ENCODE measurements at places on chromosomes 4 and X.

- DNase-seq = peak; percentile 36
Measured at GRCh38 chrX:101595739-101596419, 21.9 kb downstream of the ARMCX6 start.

DNA sequence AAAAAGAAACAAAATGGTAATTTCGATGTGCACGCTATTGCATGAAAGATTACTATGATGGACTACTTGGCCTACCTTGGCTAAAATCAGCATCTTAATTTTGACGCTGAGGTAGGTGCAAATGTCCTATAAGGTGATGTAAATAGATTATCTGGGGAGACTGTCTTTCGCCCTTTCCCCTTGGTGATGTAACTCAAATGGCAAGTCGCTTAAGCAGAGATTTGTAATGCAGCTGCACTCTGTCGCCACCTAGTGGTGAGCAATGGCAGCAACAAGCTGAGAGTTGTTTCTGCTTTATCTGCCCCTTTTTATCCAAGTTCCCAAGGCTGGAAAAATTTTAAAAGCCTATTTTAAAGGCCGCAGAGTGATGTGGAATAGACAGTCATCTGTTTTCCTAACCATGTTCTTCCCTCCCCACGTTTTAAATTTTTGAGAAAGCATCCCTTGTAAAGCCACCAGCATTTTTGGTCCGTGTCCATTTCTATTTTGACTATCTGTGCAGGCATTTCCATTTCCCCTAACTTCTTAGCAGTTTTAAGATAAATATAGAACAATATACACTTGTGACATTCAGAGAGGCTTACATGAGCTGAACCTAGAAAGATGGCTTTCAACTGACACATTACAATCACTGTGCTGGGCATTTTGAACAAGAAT, 62.4 kb upstream of the PDLIM3 start:
- peak; percentile 70 for DNase-seq

- no peak for DNase-seq
Measured at GRCh38 chr4:151522866-151523519, 114.0 kb downstream of the FHIP1A start.

GRCh38 chr4:122798101-122798500, 28.5 kb upstream of the FGF2 start:
- peak; percentile 14 for DNase-seq

DNA sequence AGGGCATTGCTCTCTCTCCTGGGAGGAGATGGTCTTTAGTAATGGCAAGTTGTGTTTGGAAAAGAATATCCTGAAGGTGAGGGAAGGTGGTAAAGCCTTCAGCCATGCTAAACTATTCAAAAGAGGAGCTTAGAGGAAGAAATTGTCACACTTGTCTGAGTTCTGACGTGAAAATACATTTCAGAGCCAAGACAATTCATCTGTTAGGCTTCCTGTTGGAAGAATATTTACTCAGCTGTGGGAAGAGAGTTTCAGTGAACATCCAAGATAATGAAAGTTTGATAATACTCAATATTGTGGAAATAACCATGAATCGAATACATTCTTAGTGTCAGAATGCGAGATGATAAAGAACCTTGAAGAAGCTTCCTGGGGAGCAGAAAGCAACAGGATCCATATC, 143.3 kb downstream of the GPAT3 start:
- DNase-seq = no peak

DNA sequence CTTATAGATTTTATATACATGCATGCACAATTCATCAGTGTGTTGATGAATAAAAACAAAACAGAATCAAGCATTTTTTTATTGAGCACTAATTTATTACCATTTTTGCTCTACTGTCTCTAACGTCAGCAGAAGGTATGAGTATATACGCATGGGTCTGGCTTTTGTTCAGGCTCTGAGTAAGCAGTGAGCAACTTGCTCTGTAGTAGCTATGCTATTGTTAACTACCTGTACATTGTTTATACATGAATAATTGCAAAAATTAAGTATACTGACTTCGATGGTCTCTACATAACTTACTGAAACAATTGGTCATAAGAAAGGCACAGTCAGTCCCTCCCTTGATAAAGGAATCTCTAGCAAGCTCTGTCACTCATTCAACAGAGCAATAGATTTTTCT, 122.9 kb downstream of the RS1 start:
- DNase-seq = no peak

DNA sequence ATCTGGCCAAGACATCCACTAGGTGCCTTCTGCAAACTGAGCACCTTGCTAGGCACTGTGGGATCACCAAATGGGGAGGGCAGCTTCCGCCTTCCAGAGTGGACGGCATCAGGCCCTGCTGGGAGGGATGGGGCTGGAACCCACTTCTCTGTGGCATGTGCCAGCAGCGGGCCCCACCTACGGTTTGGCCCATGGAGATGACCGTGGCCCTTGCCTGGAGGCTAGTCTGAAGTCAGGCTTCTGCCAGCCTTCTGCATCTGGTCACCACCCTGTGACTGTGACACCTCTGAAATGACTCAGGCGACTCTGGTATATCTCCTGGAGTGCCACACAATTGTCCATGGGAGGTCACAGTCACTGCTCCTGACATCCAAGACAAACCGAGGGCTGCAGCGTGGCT, 7.2 kb downstream of the SSR4 start:
- DNase-seq = no peak

GRCh38 chrX:16828124-16828908, 41.8 kb downstream of the RBBP7 start:
- DNase-seq = peak; percentile 18

GRCh38 chrX:16765594-16765993, 20.7 kb upstream of the TXLNG start:
- no peak for DNase-seq

- no peak for DNase-seq
Measured at GRCh38 chrX:65407157-65407626, 127.4 kb downstream of the LAS1L start.

GRCh38 chrX:39950018-39950688, 147.6 kb downstream of the BCOR start:
- no peak for DNase-seq

DNA sequence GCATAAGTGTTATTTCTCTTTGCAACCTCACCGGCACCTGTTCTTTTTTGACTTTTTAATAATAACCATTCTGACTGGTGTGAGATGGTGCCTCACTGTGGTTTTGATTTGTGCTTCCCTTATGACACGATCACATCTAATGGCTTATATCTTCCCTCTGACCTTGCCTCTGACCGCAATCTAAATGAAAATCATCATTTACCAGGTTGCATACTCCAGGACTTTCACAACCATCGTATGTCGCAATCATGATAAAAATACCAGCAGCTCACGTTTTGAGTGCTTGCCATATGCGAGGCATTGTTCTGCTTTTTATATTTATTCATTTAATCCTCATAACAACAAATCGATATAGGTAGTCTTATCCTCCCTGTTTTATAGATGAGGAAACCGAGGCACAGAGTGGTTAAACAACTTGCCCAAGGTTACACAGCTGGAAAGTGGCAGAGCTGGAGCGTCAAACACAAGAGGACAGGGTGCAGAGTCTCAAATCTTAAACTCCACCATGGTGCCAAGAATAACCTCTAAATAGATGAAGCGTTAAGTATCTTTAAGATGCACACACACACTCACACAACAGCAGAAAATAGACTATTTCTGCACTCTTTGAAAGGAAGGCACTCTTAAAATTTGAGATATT, 102.2 kb downstream of the SEL1L3 start:
- no peak for DNase-seq

- DNase-seq = no peak
Measured at GRCh38 chr4:78735697-78736096, 40.5 kb upstream of the BMP2K start.

DNA sequence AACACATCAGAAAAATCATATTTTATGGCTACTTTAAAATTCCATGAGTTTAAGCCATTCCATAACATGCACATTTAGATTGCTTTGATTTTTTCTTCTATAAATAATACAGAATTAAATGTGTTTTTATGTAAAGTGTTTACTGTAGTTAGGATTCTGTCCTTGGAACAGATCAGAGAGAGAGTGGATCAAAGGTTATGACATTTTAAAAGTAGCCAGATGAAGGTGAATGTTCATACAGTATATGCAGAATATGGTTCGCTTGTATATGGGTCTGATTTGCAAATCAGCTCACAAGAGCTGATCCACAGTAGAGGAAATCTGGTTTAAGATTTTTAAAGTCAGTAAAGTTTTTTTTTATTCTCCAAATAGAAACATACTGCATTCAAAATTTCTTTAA, 7.2 kb upstream of the PALLD start:
- DNase-seq = no peak

DNA sequence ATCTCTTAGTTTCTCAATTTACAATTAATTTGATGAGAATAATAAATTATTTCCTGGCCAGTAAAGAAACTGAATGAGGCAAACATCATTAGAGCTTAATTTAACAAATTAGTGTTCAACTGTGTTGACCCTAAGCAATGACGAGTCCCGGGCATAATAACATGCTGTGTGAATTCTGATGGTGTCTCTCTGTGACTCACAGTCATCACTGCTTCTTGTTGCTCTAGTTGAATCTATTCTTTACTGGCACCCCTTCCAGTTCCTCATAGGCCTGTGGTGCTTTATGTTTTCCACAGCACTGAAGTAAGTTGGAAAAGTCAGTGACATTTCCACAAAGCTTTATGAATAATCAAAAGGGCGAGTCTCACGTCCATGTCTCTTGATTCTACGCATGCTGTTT, 57.7 kb upstream of the SLC7A11 start:
- DNase-seq = no peak

DNA sequence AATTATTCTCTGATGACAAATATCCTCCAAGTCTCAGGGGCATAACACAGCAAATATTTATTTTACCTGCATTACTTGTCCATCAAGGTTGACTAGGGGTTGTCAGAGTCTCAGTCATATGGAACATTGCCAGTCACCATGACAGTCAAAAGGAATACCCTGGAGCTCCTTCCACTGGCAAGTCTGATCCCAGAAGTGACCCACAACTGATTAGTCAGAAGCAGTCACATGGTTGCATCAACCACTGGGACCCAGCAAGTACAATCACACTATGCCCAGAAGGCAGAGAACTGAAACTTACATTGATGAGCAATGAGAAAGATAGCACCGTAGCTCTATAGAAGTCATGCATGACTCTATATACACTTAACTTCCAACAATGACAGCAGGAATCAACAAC, 41.9 kb upstream of the SOD3 start:
- no peak for DNase-seq

DNA sequence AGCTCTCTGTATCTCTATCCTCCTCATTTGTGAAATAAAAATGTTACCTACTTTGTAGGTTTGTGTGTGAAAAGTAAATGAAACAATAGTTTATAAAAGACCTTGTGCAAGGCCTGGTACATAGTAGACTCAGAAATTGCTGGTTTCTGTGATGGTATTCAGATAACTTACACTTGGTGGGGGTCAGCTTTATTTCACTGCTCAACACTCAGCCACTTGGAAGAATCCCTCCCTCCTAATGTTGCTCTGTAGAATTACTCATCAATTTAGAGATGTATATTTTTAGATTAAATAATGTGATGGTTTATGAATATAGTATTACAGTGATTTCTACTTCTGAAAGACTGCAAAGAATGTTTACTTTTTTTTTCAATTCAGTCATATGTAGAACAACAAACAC, 32.7 kb downstream of the SMARCAD1 start:
- DNase-seq = no peak

DNA sequence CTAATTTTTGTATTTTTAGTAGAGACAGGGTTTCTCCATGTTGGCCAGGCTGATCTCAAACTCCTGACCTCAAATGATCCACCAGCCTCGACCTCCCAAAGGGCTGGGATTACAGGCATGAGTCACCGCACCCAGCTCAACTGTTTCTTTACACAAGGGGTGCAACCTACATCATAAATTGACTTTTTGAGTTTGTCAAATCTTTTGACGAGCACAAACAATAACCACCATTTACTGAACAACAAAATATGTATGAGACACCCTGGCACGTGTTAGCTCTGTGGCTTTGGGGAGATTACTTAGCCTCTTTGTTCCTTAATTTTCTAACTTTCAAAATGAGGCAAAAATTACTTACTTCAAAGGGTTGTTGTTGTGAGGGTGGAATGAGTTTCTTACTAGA, 23.5 kb upstream of the SLC34A2 start:
- no peak for DNase-seq

GRCh38 chr4:17336524-17336961, 175.3 kb downstream of the QDPR start:
- peak; percentile 33 for DNase-seq

GRCh38 chr4:44927399-44928380, 201.3 kb upstream of the GNPDA2 start:
- DNase-seq = no peak

DNA sequence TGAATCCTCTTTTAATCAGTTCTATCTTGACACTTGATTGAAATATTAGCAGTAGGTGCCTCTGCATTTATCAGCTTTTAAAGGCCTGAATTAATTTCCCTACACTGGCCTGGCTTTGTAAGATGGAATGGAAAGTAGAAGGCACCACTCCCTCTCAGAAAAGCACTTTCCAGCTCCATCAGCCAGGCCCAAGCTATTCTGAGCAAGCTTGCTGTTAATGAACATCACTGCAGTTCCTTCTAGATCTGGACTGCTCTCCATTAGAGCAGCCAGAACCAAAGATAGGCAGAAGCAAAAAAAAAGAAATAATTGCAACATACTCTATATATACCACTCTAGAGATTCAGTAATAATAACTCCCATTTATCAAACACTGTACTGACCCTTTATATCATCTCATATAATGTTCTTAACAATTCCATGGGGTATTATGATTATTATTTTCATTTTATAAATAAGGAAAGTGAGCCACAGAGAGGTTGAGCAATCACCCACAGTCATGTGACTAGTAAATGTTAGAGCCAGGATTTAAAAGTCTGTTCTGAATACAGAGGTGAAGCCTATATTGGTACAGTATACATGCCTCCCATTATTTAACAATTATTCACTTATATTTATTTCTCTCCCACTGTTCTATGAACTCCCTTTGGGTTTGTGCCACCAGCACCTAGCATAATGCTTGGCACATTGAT, 39.4 kb upstream of the GPC3 start:
- DNase-seq = no peak

- DNase-seq = no peak
Measured at GRCh38 chrX:39774774-39775328, 322.9 kb downstream of the BCOR start.

Data from mucosa of gallbladder (tissue), 1 donor.